NCI-H187 (cell line): ENCODE measurements at places on chromosomes 2 and 18.

DNA sequence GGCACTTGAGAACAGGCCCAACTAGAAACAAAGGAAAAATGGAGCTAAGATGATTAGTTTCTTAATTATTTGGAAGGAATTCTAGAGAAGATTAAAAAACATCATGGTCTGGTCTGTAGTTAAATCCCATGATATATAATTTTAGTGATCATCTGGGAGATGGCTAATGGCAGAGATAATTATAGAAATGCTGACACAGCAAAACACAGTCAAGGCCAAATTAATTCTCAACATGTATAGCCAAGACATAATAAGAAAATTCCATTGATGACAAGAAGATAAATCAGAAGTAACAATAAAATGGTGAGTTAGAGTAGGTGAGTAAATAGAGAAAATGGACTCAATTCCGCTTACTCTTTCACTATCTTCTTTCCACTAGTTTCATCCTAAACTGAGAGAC is 59.2 kb upstream of the ITGA4 start:
- DNase-seq, result no peak

DNA sequence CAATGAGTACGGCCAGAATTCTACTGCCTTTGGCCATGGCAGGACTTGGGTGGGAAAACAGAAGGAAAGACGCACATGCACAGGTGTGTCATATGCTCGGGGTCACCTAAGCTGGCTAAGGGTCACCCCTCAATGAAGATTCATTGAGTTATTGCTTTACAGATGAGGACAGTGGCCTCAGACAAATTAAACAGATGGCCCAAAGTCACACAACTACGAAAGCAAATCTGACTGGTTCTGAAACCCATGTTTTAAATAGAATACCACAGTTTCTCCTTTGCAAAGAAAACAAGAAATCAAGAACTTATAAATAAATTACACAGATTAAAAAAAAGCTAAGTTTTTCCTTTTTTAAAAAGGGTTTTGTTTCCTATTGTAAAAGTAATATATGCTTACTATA is 70.5 kb downstream of the ID2 start:
- no peak for DNase-seq

DNA sequence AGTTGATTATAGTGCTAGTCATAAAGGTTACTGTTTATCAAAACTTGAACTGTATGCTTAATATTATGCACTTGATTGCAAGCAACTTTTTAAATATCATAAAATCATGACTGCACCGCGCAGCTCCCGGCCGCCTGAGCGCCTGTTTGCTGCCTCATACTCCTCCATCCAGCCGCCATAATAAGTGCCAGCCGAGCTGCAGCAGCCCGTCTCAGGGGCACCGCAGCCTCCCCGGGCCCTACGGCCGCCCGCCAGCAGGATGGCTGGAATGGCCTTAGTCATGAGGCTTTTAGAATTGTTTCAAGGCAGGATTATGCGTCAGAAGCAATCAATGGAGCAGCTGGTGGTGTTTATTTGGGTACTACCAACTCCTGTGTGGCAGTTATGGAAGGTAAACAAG is 337.2 kb downstream of the PAX3 start:
- no peak for DNase-seq

- no peak for DNase-seq
Measured at GRCh38 chr2:43566461-43566729, 29.4 kb downstream of the THADA start.

DNA sequence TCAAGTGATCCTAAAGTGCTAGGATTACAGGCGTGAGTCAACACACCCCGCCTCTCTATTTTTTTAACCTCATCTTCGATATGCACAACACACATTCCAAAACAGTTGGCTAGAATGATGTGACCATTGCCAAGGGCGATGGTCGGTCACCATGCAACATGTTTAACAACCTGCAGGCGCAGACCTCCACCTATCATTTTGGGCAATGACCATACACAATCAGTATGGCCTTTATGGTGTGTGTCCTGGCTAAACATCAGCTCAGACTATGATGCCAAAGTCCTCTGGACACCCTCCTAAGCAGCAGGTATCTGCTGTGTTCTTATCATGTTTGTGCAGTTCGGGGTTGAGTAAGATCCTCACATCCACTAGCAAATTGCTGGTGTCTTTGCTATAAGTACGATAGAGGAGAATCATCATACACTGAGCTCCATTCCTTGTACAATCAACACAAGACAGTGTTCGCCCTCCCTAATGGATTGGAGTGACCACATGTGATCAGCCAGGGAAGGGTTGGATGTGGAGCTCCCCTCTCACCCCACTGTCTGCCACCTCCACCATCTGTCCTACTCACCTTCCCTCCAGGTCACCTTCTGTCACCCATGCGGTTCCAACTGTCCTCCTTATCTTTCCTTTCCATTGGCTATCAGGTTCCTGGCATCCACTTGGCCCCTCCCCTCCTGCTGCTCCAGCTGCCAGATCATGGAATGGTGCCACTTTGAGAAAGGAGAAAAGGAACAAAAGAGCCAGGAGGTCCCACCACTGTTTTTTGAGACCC is 7.9 kb upstream of the RNF152 start:
- DNase-seq, result no peak

DNA sequence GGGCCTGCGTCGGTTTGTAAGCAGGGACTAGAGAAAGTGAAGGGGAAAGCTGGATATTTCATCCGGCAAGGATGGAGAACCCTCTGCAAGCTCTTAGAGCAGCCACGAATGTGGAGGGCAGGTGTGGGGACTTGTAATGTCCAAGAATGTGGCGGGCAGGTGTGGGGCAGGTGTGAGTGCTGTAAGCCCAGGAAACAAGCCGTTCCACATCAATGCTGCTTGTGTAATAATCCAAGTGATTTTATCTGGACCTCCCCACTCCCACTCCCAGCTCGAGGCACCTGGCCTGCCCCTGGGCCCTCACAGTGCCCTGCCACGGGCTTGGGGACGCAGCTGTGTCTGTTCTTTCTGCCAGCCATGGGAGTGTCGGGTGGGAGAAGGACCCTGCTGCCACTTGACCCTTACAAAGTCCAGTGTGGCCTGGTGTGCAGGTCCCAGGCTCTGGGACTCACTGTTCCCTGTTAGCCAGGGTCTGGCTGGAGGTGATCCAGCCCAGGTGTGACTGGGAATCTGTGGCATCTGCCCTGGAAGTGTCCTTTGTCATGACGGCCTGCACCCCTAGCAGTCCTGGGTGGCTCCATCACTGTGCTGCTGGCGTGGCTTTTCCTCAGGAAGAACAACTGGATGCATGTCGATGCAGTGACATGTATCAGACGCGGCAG is 42.8 kb downstream of the SOX11 start:
- DNase-seq, result no peak

DNA sequence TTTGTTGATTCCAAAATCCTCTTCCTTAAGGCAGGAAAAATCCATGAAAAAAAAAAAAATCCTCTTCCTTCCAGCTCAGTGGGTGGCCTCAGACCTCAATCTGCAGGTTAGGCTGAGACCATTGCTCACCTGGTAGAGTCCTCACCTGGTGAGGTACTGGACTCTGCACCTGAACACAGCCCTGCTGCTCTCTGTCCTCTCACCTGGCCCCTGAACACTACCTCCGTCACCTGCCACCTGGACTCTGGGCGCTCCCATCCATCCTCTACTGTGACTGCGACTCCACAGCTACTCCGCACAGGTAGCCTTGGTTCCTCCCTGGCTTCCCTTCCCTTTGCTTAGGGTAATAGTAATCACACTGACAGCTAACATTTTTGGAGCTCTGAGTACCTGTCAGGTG is 22.1 kb downstream of the TYMS start:
- DNase-seq, result no peak

- DNase-seq, result no peak
Measured at GRCh38 chr2:172101821-172102390, 794 bp downstream of the DLX2 start.

- DNase-seq, result no peak
Measured at GRCh38 chr2:203718087-203718486, 11.6 kb downstream of the CD28 start.

GRCh38 chr2:74824679-74825078 is 9.2 kb upstream of the HK2 start:
- DNase-seq, result no peak
